ENCODE measurements at places on chromosomes 2 and 18. TPM values are rescaled to one million over a fixed set of nuclear protein-coding genes. Genes with fewer than 3 reads are reported as not detected.
A peak's percentile ranks its signal among the peaks of the same experiment; 100 is the strongest.

Gene ERFE
- not detected for polyA plus RNA-seq

Gene UGT1A4
- not detected for polyA plus RNA-seq

Gene RAPGEF4
- 1.2 TPM for polyA plus RNA-seq

- no peak for DNase-seq
Observed at GRCh38 chr2:198973181-198973580, 484.6 kb downstream of the SATB2 start.

- DNase-seq: peak; percentile 49
Observed at GRCh38 chr2:25960920-25961319, 21.4 kb downstream of the KIF3C start.

DNA sequence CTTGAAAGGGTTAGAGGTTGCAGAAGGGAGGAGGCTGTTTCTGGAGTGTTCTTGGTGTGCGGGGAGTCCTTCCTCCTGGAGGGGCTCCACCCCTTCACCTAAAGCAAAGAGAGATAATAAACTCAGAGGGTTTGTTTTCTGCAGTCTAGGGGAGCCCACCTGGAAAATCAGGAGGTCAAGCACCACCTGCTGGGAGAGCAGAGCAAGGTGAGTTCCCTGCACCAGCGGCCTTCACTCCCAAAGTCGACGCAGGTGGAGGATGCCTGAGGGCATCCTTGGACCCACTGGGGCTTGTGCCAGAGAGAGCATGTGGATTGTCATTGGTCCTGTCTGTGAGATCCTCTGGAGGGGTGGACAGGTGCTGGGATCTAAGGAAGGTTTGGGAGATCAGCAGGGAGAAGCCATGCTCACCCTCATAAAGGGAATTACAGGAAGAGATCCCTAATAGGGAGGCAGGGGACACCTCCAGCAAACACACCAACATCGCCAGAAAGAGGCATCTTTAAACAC lies 116.7 kb downstream of the KCNF1 start:
- DNase-seq: no peak

GRCh38 chr2:137262594-137262993 lies 497.2 kb downstream of the THSD7B start:
- DNase-seq: no peak

- DNase-seq: peak; percentile 47
Observed at GRCh38 chr18:903701-904100, 970 bp upstream of the ADCYAP1 start.

- DNase-seq: no peak
Observed at GRCh38 chr2:96985181-96985945, 1.0 kb downstream of the FAM178B start.

DNA sequence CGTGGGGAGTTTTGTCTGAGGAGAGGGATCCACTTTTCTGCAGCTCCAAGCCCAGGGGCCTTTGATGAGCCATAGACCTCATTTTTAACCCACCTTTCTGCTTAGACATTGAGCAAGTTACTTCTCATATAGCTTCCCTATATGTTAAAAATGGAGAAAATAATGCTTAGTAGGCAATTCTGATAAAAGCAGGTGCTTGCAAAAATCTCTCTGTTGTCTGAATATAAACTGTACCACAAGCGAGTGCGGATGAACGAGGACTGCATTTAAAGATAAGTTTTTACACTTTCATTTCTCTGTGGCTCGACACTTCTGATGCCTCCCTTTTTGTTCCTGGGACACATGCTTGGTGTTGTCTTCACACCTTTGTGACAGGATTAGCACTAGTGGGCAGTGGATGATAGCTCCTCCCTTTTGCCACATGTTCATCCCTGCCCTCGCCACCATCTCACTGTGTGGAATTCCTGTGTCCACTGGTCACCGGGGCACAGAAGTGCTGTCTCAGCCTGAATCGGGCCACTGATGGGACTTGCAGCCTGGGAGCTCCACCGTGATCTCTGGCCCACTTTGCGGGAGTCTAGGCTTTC lies 1.6 kb downstream of the TYMS start:
- DNase-seq: no peak

GRCh38 chr2:27582695-27583389 lies at the start of gene ZNF512:
Gene ZNF512, plus strand, starts transcription at chr2:27583042. Its CDS starts 71 bp downstream, at chr2:27583113.
- DNase-seq: peak; percentile 89

GRCh38 chr2:4561196-4561595 lies 857.8 kb downstream of the DCDC2C start:
- no peak for DNase-seq
